ENCODE measurements at places on chromosomes 16 and 17.

DNA sequence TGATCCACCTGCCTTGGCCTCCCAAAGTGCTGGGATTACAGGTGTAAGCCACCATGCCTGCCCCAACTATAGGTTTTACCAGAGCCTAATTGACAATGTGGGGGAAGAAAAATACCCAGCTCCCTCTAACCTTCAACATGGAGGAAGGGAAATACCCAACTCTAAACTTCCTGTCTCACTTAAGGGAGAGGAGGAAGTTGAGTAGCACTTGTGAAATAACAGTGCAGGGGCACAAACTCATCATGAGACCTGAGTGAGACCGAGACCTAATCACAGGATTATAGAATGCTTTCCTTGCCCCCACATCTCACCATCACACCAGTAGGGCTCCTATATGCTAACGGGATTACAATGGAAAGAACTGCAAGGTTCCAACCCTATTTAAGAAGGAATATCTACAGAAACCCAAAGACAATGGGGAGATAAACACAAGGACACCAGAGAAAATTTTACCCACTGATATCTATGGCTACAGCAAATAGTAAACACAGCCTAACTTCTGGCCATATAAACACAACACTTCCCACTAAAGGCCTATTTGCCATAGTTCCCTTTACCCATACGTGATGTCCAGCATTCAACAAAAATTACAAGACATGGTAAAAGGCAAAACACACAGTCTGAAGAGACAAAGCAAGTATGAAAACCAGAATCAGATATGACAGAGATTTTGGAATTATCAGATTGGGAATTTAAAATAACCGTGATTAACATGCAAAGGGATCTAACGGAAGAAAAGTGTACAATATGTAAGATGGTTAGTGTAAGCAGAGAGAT is 26.9 kb downstream of the OR3A1 start:
- DNase-seq, result no peak

DNA sequence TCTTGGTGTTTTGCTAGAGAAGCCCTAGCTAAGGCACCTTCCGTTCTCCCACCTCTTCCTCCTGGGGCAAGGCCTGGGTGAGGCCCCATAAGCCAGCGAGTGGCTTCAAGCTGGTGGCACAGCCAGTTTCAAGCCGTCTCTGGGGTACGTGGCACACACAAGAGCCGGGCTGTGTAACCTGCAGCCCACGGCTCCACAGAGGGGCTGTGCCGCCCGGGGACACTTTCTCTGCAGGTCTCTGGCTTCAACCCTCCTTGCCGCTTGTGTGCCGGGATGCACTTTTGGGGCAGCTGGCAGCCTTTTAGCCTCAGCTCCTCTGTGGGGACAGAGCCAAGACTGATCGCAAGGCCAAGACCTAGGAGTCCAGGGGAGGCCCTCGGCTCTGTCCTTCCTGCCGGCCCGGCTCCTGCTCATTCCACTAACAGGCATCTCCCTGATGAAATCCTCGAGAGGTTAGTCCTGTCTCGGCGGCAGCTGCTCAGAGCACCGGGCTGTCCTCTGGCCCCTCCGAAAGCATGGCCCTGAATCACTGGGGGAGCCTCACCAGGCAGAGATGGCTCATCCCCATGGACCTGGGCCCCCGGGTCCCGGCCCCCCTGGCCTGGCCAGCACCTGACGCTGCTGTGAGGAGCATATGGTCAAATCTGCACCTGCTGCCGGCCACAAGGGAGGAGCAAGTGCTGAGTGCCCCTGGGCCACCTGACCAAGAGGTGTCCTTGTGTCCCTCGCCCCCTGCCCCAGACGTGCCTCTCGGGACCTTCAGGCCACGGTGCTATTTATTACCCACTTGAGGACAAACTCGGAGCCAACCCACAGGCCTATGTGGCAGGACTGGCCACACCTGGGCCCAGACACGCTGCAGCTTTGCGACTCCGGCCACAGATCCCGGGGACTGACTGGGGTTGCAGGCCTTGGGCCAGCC is 98.5 kb downstream of the METRNL start:
- no peak for DNase-seq

GRCh38 chr17:29390851-29391631 is 878 bp downstream of the TAOK1 start:
- no peak for DNase-seq

DNA sequence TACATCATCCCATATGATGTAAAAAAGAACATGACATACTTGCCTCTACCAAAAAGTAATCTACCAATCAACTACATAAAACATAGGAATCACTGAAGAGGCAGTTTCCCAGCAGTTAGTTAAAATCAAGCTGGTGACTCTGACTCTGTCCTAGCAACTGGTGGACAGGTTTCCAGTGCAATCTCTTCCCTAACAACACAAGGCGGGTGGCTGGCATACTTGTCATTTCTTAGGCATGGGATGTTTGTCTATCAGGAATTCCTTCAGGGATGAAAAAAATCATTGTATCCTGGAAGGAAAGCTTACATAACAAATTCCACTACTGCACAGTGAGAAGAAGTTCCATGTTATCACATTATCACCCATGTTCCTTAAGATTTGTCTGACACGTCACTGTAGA is 50.9 kb downstream of the HELZ start:
- DNase-seq, result no peak

DNA sequence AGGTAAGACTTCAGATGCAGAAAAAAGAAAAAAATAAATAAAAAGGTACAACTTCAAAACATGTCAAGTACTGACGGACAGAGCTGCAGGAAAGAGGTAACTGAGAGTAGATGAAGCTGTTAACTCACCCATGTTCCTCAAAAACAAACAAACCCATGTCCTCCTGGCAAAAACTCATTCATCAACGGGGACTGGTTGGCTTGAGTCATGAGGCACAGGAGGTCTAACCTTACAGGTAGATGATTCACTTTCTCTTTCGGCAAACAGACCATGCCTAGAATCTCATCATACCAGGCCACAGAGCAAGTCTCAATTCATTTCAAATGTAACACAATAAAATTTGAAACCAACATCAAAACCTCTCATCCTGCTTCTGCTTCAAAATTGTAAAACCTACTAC is 12.3 kb upstream of the FASN start:
- no peak for DNase-seq

DNA sequence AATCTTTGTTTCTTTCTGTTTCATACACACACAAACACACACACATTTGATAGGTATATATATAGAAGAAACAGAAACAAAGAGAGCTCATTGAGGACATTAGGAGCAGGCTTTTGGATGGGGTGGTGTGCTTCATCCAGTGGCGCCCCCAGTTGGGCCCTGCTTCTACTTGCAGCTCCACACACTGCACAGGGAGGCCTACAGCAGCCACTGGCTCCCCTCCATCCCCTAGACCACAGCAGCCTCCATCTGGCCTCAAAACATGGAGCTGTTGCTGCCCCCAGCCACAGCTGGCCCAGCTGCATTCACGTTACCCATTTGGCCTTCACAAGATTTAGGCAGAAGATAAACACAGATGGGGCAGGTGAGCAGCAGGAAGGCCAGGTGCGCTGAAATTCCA is 33.1 kb upstream of the NF1 start:
- DNase-seq, result no peak

DNA sequence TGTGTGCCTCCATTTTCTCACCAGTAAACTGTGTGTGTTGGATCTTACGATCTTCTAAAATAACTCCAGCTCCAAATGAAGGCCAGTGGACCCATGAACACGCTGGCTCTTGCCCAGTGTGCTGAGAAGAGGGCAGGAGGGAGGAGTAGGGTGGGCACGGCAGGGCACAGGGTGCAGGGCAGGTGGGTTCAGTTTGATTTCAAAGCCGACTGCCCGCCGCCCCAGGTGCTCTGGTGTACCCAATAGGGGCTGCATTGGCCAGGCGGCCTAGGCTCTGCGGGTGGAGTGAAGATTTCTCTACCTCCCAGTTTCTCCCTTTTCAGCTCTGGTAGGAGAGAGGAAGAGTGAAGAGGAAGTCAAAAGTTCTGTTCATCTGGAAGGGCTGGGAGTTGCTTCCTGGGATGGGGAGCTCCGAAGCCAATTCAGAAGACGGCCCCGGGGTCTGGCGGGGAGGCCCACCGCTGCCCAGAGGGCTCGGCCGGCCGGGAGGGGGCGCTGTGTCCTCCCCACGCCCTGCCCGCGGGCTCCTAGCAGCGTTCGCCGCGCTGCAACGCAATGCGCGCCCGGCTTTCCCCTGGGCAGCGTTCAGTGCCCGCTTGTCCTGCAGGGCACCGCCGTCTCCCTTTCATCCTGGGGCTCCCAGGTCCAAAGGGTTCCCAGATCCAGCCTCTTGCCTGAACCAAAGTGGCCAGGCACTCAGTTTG is 1.1 kb upstream of the CRHR1 start:
- peak; percentile 48 for DNase-seq

DNA sequence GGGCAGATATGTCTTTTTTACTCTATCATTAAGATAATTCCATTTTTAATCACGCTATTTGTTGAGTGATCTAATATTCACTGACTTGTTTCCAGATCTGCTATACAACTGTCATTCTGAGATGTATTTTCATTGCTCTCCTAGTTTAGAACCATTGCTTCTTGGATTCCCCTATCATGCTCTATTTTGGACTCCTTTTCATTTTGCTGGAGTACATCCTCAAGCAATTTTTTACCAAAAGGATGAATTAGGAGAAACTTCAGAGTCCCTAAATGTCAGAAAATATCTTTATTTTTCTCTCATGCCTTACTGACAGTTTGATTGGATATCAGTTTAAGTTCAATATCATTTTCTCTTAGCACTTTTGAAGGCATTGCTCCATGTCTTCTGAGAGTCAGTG is 9.8 kb downstream of the MT4 start:
- DNase-seq, result no peak

- DNase-seq, result peak; percentile 17
Observed at GRCh38 chr16:66750279-66751052, 943 bp downstream of the DYNC1LI2 start.

- DNase-seq, result no peak
Observed at GRCh38 chr17:37458805-37459204, 30.9 kb upstream of the DUSP14 start.

DNA sequence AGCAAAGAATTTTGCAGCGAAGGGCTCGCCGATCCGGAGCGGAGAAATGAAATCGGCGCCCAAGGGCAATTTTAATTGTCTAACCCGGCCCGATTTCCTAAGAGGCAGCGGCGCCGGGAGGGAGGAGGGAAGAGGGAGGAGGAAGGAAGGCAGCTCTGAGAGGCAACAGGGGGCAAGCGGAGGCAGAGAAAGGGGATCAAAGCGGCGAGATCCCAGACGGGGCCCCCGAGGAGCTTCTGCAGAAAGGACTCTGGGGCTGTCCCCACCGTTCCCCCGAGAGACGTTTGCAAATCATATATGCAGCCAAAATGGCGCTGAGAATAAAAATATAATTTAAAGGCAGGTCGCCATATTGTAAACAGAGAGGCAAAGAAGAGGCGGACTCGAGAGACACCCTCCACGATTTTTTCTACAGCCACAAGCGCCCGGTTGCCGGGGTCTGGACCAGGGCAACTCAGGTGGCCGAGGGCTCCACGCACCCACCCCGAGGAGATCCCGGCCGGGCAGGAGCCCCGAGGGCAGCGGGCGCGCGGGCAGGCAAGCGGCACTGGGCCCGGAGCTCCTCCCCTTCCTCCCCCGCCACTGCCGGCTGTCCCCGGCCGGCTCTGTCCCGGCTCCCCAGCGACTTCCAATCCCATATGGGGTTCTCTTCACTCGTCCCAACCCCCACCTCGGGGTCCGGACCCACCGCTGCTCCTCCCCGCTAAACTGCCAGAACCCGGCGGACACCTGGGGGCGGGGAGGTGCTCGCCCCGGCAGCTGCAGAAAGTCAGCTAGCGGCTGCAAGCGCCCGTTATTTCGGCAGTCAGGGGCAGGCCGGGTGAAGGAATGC is 1.9 kb downstream of the PHF12 start:
- DNase-seq, result peak; percentile 54

DNA sequence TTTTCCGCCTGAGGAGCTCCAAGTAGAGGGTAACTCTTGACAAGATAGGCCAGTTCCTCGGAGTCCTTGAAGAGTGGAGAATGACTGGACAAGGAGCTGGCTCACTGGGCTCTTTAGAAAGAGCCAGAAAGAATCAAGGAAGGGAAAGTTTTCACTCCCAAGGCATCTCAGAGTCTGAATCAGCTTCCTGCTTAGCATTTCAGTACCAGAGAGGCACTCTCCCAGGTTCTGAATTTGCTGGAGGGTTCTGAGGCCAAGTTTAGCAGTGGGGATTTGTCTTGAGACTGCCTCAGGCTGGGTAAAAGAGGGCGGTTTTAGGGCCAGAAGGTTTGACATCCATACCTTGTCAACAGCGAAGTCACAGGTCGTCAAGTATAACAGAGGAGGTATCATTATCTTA is 25.5 kb downstream of the GP2 start:
- DNase-seq, result no peak

- DNase-seq, result no peak
Observed at GRCh38 chr17:56987283-56987834, 9.4 kb downstream of the SCPEP1 start.

DNA sequence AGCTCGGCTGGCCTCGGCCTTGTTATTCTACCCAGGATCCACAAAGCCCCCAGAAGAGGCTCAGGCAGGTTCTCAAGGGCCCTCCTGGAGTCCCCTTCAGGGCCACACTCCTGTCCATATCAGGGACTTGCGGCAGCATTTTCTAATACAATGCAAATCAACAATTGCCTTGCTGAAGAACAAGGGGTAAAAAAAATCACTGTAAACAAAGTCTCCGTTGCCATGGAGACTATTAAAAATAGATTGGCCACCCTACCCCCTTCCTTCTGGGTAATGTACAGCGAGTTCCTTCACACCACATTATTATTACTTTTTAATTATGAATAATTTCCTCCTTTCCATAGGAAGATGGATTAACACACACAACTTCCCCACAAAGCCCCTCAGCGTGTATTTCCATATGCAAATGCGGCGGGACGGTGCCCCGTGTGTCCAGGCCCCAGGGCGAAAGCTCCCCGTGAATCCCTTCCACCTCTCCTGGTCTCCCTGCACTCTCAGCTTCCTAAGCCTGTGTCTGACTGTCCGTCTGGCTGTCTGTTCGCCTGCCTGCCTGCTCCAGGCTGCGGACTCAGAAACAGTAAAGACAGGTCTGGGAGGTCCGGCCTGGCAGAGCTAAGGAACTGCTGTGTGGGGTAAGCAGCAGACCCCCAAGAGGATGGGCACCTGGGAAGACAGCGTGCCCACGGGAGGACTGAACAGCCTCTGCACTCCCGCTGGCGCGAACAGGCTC is 196.6 kb downstream of the RBFOX3 start:
- DNase-seq, result no peak

All from GM10248 (cell line).